Choroid plexus epithelial cell (primary cell): ENCODE measurements at places on chromosomes 5 and 9.

- DNase-seq, result no peak
These were observed 16.1 kb upstream of the ARHGAP26 start for GRCh38 chr5:142754031-142754430.

- no peak for DNase-seq
These were observed 156.7 kb downstream of the FSTL4 start for GRCh38 chr5:133455676-133456075.

GRCh38 chr9:14690948-14691730 is 2.1 kb downstream of the ZDHHC21 start:
- no peak for DNase-seq

- no peak for DNase-seq
These were observed 49.6 kb downstream of the KCNN2 start for GRCh38 chr5:114411380-114411931.

- DNase-seq, result no peak
These were observed 18.6 kb upstream of the CARD19 start for GRCh38 chr9:93077367-93077766.

- DNase-seq, result no peak
These were observed 225.3 kb downstream of the AGTPBP1 start for GRCh38 chr9:85516455-85516854.

- DNase-seq, result peak; percentile 67
These were observed 1504.9 kb upstream of the C9orf72 start for GRCh38 chr9:29078063-29078666.

DNA sequence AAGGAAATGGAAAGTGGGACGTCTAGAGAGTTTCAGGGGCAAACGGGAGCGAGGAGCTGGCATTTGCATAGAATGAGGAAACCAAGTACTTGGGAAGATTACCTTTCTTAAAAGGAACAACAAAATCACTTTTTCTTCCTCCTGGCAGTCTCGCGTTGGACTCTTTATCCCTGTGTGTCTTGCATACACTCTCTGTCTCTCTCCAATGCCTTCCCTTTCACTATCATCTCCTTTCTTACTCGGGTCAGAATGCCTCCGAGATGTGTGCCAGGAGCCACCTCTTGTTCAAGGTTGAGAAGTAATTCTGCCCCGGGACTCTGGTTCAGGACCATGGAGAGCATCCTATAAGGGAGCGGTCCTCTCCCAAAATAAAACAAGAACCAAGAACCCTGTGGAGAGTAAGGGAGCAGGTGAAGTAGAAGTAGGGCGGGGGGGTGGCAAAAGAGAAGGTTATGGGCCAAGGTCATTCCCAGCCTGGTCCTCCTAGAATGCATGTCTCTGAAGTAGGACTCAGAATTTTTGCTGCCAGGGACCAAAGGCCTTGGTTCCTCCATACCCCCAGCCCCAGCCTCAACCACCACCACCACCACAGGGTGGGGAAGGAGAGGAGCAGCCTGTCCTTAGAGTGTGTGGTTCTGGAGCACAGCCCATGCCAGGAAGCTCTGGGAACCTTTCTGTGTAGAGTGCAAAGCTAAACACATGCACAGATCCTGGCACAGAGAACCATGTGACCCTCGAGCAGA is 72.1 kb upstream of the ARAP3 start:
- peak; percentile 36 for DNase-seq

GRCh38 chr9:99296291-99296951 is 74.3 kb downstream of the SEC61B start:
- peak; percentile 20 for DNase-seq

GRCh38 chr5:158869092-158869491 is 230.6 kb downstream of the EBF1 start:
- no peak for DNase-seq

DNA sequence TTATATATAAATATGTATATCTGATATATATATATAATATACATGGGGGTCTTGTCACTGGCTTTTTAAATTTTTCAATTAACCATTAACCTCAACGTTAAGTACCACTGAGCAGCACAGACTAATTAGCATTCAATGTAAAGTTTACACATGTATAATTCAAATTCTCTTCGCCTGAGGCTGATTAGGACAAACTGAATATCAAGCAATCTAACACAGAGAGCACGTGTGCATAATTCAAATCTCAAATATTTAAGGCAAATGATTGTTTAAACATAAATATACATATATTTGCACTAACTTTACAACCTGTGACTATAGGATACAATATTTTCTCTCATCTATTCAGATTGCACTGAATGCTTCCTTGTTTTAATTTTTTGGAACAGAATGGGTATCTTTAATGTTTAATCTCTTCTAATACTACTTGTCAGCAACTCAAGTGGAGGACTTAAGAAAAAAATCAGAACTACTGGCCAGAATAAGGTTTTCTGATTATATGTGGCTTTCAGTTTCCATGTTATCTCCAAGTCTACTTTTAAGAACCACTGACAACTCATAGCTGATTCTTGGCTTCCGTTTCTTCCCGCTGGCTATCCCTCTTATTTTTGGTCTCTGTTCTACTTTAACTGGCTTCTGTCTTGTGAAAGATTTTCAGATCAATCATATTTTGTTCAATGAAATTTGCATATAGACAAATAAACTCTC is 204.8 kb downstream of the MLLT3 start:
- no peak for DNase-seq
